ENCODE measurements at places on chromosomes 13 and 19.

GRCh38 chr13:20064128-20064527 lies 96.7 kb downstream of the GJA3 start:
- no peak for DNase-seq

- DNase-seq = no peak
These were observed 73.9 kb upstream of the GPR183 start for GRCh38 chr13:99380921-99381645.

- DNase-seq = no peak
These were observed 920.9 kb downstream of the SLITRK5 start for GRCh38 chr13:88592105-88592504.

DNA sequence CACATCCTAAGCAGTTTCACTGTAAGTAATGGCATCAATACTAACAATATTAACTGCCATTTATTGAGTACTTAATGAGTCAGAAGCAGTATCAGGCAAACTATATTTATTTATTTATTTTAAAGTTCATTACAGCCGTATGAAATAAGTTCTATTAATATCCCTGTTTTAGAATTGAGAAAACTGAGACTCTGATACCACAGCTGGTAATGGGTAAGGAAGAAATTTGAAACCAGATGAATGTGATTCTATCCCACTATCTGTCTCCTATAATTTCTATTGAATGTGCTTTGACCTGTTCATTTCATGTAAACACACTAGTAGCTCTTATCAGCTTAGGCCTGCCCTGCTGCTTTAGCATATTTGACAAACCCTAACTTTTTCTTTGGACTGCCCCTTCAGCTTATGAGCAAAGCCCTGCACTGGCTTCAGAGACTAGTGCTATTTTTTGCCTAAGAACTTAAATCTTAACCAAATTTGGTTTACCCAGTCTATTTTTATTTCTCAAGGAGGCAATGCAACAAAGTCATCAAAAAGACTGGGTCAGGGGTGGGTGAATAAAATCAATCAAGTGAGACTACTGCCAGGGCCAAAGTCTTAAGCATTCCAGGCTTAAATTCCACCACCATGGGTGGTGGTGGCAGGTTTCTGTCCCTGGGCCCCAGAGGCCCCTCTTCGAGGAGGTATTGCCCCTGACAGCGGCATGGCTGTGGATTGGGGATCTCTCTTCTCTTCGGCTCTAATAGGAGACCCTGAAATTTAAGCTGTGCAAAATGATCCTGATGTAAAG lies 143.4 kb downstream of the DLEU7 start:
- DNase-seq = no peak

DNA sequence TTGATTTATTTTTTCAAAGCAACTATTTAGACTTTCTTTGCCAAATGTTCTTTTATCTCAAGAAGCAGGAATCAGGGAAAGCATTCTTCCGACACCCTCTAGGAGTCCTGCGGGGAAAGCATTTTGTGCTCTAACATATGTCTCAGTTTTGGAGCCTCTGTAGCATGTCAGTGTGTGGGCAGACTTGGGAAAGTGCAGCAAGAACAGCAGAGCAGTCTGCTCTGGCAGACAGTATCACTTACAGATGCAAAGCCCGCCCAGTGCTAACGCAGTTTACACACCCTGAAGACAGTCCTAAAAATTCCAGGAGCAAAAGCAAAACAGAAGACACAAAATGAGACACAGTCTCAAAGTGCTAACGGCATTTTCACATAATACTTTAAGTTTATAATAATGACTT lies 393.5 kb downstream of the KLF12 start:
- DNase-seq = no peak

DNA sequence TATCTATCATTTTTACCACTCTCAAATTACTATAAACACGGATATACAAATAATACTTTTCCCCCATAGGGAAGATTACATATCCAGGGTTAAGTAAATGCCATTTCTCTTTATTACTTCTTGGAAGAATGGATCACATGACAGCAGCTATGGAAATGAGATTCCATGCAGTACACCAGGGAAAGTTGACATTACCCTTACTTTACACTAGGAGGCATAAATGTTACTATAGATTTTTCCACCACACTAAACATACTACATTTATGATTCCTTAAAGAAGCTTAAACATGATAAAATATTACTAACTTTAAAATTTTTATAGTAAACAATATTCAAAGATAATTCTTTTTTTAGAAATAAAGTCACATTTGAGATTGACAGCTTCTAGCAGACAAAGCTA lies 611.4 kb downstream of the PCDH9 start:
- no peak for DNase-seq
